ENCODE measurements at places on chromosomes 11 and 22.

GRCh38 chr22:45308391-45308956 is 1.3 kb upstream of the FAM118A start:
- H3K27me3 ChIP-seq: no peaks in the 10 kb centered on the region
- peaks cover 39% of the 10 kb centered on the region for H3K4me1 ChIP-seq
- peak overlapping the region; percentile 76 for H3K27ac ChIP-seq
- H3K36me3 ChIP-seq: no peaks in the 10 kb centered on the region
- no peak for DNase-seq
- H3K4me3 ChIP-seq: no peak overlapping the region

DNA sequence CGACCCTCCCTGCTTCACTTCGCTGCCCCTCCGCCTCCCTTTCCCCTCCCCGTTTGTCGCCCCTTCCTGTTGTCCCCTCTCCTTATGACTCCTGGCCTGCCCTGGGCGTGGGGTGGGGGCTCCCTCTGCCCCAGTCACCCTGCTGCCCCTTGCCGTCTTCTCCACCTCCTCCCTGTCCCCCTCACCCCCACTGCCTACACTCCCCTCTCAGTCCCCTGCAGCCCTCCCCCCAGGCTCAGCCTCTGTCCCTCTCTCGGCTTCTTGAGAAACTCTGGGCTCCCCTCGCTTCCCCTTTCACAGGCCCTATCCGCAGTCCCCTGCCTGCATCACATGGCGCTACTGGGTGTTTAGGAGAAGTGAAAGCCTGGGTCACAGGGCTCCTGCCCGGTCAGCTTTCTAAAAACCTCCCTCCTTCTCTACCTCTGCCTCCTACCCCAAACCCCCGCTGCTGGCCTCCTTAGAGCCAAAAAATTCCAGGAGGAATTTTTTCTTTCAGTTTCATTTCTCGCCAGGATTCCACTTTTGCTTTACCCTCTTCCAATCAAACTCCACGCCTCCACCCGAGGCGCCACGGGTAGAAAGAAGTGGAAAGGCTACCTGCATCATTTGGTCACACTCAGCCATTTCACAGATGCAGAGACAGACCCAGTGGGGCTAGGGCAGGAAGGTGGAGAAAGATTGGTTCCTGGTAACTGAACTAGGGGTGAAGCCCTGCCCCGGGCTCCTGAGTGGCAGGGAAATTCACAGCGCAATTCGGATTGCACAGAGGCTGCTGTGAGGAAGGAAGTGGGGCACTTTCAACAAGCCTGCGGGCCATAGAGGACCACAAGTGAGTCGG is at the start of gene SLC15A3:
Gene SLC15A3 (minus strand): TSS at position 273 of the 838 bp plus-strand sequence. CDS start 625 bp downstream, outside the sequence.
- peaks cover 2% of the 10 kb centered on the region for H3K27me3 ChIP-seq
- peak; percentile 50 for DNase-seq
- peaks cover 21% of the 10 kb centered on the region for H3K4me1 ChIP-seq
- peak within 1 kb of the TSS; percentile 71 for H3K4me3 ChIP-seq
- no peaks in the 10 kb centered on the region for H3K36me3 ChIP-seq

GRCh38 chr11:83355391-83355790 is 69.2 kb upstream of the CCDC90B start:
- H3K27ac ChIP-seq: no peak overlapping the region
- H3K4me1 ChIP-seq: no peaks in the 10 kb centered on the region
- no peak for DNase-seq
- H3K27me3 ChIP-seq: no peaks in the 10 kb centered on the region
- H3K36me3 ChIP-seq: no peaks in the 10 kb centered on the region

- no peaks in the 10 kb centered on the region for H3K4me1 ChIP-seq
- H3K4me3 ChIP-seq: no peak overlapping the region
- DNase-seq: no peak
- no peak overlapping the region for H3K27ac ChIP-seq
- no peaks in the 10 kb centered on the region for H3K36me3 ChIP-seq
Observed at GRCh38 chr22:46876357-46876934, 114.0 kb downstream of the TBC1D22A start.

DNA sequence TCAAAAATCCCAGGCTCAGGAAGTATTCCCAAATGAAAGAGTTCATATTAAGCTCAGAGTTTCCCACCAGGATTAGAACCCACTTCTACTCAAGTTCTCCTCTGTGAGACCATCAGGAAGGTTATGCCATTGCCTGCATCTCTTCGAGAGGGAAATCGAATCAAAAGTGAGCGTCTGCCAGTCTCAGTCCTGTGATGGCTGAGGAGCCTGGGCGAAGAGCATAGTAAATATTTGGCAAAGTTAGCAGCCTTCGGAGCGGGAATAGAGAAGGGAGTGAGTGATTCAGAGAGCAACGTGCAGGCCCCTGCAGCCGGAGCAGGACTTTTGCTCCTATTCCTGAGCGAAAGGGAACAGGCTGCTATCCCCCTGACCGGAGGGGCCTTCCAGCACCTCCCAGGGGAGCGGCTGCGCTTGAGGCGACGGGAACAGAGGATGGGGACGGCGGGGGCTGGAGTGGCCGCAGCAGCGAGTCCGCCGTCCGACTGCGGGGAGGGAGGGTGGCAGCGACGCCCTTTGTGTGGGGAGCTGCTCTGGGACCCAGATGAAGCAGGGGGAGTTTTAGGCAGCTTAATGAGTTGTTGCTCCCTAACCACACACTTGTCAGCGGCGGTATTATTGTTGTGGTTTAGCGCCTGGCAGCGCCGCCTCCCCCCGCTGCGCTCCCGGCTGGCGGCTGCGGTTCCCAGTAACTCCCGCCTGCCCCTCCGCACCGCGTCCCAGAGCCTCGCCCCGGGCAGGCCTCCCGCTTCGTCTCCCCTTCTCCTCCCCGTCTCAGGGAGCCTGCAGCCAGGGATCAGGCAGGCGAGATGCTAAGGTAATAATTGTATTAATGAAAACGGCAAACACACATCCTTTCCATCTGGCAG is 21.7 kb upstream of the NRGN start:
- peaks cover 18% of the 10 kb centered on the region for H3K4me1 ChIP-seq
- no peak for DNase-seq
- no peak overlapping the region for H3K27ac ChIP-seq
- H3K27me3 ChIP-seq: peaks cover 42% of the 10 kb centered on the region
- H3K36me3 ChIP-seq: no peaks in the 10 kb centered on the region

DNA sequence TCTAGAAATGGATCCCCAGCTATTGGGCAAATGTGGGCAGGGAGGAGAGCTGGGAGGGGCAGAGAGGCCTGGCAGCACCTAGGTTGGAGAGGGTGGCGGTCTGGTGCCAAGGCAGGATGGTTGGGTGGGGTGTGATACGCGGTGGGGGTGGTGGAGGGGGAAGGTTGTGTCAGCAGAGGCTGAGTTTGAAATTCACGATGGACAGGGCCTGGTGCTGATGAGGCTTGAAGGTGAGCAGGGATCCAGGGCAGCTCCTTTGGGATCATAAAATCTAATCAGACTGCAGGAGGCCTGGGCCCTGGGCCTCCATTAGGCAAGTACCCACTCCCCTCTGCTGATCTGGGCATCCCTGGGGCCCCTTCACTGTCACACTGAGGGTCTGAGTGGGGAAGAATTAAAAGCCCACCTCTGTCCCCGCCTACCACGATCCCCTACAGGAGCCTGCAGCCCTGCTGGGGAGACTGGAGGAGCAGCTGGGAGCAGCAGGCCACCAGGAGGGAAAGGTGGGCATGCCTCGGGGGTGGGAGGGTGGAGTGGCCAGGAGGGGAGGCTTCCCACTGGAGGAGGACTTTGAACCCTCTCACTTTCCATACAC is 24.0 kb downstream of the IGLL1 start:
- no peaks in the 10 kb centered on the region for H3K36me3 ChIP-seq
- H3K4me1 ChIP-seq: no peaks in the 10 kb centered on the region
- H3K27ac ChIP-seq: no peak overlapping the region
- DNase-seq: no peak

DNA sequence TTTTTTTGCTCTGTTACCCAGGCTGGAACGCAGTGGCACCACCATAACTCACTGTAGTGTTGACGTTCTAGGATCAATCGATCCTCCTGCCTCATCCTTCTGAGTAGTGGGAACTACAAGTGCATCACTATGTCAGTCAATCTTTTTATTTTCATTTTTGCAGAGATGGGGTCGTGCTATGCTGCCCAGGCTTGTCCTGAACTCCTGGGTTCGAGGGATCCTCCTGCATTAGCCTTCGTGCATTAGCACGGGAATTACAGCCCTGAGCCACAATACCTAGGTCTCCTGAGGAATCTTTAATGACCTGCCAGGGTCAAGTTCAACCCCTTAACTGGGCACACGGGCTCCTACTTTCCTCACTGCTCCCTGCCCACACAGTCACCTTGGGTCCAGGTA is 4.4 kb downstream of the APOL3 start:
- H3K27me3 ChIP-seq: no peaks in the 10 kb centered on the region
- H3K4me3 ChIP-seq: peak overlapping the region; percentile 66
- H3K36me3 ChIP-seq: peaks cover 15% of the 10 kb centered on the region
- peak overlapping the region; percentile 95 for H3K27ac ChIP-seq

GRCh38 chr11:27282806-27283205 is 80.2 kb downstream of the CCDC34 start:
- no peaks in the 10 kb centered on the region for H3K27me3 ChIP-seq
- H3K27ac ChIP-seq: no peak overlapping the region
- H3K4me3 ChIP-seq: no peak overlapping the region
- DNase-seq: no peak

GRCh38 chr11:47001781-47002181 is 65.2 kb downstream of the CSTPP1 start:
- no peaks in the 10 kb centered on the region for H3K36me3 ChIP-seq
- no peaks in the 10 kb centered on the region for H3K27me3 ChIP-seq
- DNase-seq: no peak
- H3K4me1 ChIP-seq: no peaks in the 10 kb centered on the region
- H3K4me3 ChIP-seq: no peak overlapping the region

DNA sequence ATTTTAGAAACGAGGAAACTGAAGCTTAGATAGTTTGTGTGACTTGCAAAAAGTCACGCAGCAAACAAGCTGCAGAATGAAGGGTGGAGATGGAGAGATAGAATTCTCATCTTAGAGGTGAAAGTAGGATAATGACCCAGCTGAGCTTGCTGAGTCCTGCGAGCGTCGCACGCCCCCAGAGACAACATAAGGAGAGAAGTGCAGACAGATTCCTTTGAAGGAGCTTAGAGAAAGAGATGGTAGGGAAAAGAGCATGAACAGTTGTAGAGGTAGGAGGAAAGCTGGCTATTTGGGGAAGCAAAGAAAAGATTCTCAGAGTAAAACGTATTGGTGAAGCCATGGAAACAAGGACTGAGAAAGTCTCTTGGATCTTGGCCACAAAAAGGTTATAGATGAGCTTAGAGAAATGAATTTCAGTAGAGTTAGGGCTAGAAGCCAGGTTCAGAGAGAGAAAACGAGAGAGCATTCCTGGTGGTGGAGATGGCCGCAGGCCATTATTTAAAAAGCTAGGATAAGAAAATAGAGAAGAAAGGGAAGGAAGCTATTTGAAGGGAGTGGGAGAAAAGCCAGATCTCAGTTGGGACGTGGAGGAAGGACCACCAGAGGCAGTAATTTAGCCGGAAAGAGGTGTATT is 44.8 kb downstream of the FAM83F start:
- peaks cover 15% of the 10 kb centered on the region for H3K4me1 ChIP-seq
- no peak overlapping the region for H3K27ac ChIP-seq
- no peak overlapping the region for H3K4me3 ChIP-seq
- no peak for DNase-seq

GRCh38 chr11:57463671-57464538 is 3.6 kb downstream of the RTN4RL2 start:
- H3K4me3 ChIP-seq: no peak overlapping the region
- DNase-seq: no peak
- no peak overlapping the region for H3K27ac ChIP-seq
- H3K27me3 ChIP-seq: peaks cover 46% of the 10 kb centered on the region

DNA sequence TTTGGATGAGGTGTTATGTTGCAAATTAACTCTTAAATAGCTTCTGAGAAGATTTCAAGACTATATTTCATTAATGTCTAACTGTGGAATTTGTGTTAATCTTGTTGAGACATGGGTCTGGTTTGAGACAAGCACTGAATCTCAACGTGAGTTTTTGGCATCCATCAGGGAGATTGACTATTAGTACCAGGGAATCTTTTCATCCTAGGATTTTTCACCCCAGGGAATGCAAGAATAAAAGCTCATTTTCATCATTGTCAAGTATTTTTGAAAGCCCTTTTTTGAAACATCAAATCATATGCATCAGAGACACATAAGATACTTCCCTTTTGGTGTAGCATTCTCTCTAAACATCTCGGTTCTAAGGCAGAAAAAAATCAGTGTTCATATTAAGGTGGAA is 19.5 kb downstream of the OR5T2 start:
- no peaks in the 10 kb centered on the region for H3K4me1 ChIP-seq
- H3K36me3 ChIP-seq: no peaks in the 10 kb centered on the region
- H3K27me3 ChIP-seq: no peaks in the 10 kb centered on the region
- no peak overlapping the region for H3K4me3 ChIP-seq

- H3K27me3 ChIP-seq: no peaks in the 10 kb centered on the region
- no peak overlapping the region for H3K4me3 ChIP-seq
- peaks cover 67% of the 10 kb centered on the region for H3K4me1 ChIP-seq
- no peak for DNase-seq
Observed at GRCh38 chr11:63564784-63565350, 1.7 kb upstream of the PLAAT2 start.

DNA sequence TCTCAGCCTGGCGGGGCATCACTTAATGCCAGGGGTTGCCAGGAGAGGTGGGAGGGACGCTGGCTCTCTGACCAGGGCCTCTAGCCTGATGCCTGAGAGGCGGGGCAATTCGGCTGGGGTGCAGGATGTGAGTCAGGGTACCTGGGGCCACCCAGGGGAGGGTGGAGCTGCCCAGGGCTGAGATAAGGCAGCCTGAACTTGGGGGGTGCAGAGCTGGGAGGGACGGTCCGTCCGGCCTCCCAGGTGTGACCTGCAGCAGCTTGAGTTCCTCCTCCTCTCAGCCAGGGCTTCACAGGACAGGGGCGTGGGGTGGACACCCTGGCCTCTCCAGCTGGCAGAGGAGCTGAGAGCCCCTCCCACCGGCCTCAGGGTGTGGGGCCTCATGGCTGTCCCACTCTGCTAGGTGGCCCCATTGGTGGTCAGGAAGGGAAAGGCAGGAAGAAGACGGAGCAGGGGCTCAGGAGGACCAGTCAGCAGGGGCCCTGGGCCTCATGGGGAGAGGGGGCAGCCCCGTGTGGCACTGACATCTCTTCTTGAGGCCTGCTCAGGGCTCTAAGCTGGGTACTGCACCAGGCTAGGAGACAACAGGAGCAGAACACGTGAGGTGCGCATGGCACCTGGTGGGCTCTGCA is 942 bp upstream of the RPS6KA4 start:
- peaks cover 37% of the 10 kb centered on the region for H3K36me3 ChIP-seq
- peaks cover 47% of the 10 kb centered on the region for H3K4me1 ChIP-seq
- no peak for DNase-seq
- no peaks in the 10 kb centered on the region for H3K27me3 ChIP-seq
- H3K4me3 ChIP-seq: peak overlapping the region; percentile 54

DNA sequence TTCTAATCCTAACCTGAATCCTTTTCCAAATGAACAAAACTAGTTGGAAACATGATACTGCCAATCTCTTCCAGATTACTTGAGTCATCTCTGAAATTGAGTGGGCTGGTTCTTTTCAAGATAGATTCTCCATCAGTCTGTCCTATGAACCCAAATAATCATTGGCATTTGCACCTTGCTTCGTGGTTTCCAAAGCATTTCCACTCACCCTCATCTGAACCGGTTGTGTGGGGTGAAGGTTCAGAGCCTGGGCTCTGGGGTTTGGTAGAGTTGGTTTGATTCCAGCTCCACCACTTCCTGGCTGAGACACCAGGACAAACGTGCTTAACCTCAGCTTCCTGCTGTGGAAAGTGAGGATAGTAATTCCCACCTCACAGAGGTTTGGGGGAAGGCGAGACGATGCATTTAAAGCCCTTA is 206.4 kb upstream of the E2F8 start:
- peaks cover 9% of the 10 kb centered on the region for H3K27me3 ChIP-seq
- no peak overlapping the region for H3K27ac ChIP-seq
- no peak for DNase-seq
- no peaks in the 10 kb centered on the region for H3K4me1 ChIP-seq
- no peak overlapping the region for H3K4me3 ChIP-seq
- no peaks in the 10 kb centered on the region for H3K36me3 ChIP-seq

- no peak overlapping the region for H3K4me3 ChIP-seq
- H3K4me1 ChIP-seq: peaks cover 5% of the 10 kb centered on the region
- H3K36me3 ChIP-seq: no peaks in the 10 kb centered on the region
- H3K27me3 ChIP-seq: peaks cover 13% of the 10 kb centered on the region
- DNase-seq: no peak
Observed at GRCh38 chr22:38018938-38019827, 34.8 kb upstream of the SOX10 start.
